HCT116 (cell line): ENCODE measurements at places on chromosomes 5 and 9. TPM values are rescaled to one million over a fixed set of nuclear protein-coding genes. Genes with fewer than 3 reads are reported as not detected.
A peak's percentile ranks its signal among the peaks of the same experiment; 100 is the strongest.

The SLC45A2 gene
- not detected for total RNA-seq

The DBH gene
- total RNA-seq, result not detected

- H3K27ac ChIP-seq, result no peak overlapping the region
- H3K4me1 ChIP-seq, result no peaks in the 10 kb centered on the region
- no peak for DNase-seq
- no peaks in the 10 kb centered on the region for H3K36me3 ChIP-seq
Measured at GRCh38 chr5:167415779-167416746, 875.4 kb upstream of the WWC1 start.

The NKD2 gene
- total RNA-seq, result 20.4 TPM

DNA sequence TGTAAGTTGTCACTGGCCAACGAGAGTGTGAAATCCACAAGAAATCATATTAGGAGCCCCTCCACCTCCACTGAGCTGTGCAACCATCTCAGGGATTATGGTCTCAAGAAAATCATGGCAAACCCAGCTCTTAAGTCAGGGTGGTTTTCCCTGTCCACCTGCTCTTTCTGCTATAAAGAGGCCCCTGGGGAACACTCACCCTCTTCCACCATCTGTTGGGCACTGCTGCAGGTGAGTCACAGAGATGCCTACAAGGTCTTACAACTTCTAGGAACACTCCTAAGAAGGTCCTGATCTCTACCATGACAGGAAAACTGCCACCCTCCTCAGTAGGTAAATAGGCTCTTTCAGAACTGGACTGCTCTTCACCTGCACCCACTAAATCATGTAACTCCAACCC, 61.8 kb downstream of the DRD1 start:
- H3K4me3 ChIP-seq, result no peak overlapping the region
- DNase-seq, result no peak
- H3K36me3 ChIP-seq, result no peaks in the 10 kb centered on the region

- no peaks in the 10 kb centered on the region for H3K27me3 ChIP-seq
- DNase-seq, result no peak
- H3K27ac ChIP-seq, result no peak overlapping the region
- no peaks in the 10 kb centered on the region for H3K4me1 ChIP-seq
- H3K36me3 ChIP-seq, result no peaks in the 10 kb centered on the region
Measured at GRCh38 chr5:120258123-120258522, 206.0 kb upstream of the PRR16 start.

DNA sequence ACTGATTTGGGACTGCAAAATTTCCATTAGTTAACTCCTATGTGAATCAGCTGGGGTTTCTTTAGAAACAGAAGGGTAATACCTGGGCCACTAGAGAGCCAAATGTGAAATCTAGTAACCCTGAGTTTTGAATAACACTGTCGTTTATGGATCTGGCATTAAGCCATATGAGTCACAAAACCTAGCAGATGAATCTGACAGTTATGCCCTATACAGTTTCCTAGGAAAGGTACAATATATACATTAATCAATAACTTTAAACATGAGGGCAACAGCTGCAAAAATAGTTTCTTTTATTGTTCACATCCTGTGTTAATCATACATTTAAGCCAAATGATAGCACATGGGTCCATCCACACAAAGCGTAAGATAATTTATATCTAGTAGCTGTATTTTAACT, 56.9 kb downstream of the PAM start:
- H3K27ac ChIP-seq, result no peak overlapping the region; the same call in 1 of the 2 replicates
- peak; percentile 52 for DNase-seq
- H3K4me3 ChIP-seq, result no peak overlapping the region
- peaks cover 36% of the 10 kb centered on the region for H3K4me1 ChIP-seq

GRCh38 chr5:127810017-127810416, 106.8 kb downstream of the CCDC192 start:
- no peaks in the 10 kb centered on the region for H3K27me3 ChIP-seq
- H3K27ac ChIP-seq, result no peak overlapping the region
- no peaks in the 10 kb centered on the region for H3K36me3 ChIP-seq

DNA sequence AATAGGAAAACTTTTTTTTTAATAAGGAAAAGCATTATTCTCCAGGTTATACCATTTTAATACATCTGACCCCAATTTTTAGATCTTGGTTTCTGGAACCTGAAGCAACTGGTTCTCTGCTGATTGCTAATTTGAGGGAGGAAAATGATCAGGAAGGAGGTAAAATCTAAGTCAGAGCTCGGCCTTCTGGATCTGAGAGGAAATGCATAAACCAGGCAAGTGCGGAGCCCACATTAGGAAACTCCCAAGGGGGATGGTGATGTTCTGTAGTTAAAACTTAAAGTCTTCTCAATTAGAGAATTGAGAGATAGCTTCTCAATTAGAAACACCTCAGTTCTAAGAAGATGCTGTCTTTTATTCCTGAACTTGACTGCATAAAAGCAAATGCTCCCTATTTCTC, 113.5 kb downstream of the TSSK1B start:
- no peak overlapping the region for H3K27ac ChIP-seq
- H3K36me3 ChIP-seq, result no peaks in the 10 kb centered on the region
- H3K27me3 ChIP-seq, result no peaks in the 10 kb centered on the region
- H3K4me3 ChIP-seq, result no peak overlapping the region
- H3K4me1 ChIP-seq, result no peaks in the 10 kb centered on the region

The LVRN gene
- total RNA-seq, result 1.9 TPM

The SERF1B gene
- 26.4 TPM for total RNA-seq

DNA sequence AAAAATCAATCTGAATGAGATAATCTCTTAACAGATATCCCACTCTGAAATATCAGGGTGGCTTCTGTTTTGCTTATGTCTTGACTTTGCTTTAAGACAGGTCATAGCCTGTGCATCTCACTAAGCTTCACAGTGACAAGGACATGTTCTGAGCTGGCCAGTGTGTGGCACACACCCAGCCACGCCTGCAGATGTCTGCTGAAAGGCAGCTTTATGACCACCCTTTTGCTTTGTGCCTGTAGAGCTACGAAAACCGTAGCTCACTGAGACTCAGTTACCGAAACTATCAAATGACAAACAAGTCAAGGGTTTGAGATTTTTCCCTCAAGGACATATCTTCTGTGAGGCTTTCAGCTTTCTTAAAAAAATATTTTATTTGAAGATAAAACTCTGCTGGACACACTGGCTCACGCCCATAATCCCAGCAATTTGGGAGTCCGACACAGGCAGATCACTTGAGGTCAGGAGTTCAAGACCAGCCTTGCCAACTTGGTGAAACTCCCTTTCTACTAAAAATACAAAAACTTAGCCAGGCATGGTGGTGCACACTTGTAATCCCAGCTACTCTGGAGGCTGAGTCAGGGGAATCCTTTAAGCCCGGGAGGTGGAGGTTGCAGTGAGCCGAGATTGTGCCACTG, 233.2 kb downstream of the SPATA31A1 start:
- no peak overlapping the region for H3K27ac ChIP-seq
- no peaks in the 10 kb centered on the region for H3K36me3 ChIP-seq
- peaks cover 7% of the 10 kb centered on the region for H3K4me1 ChIP-seq

The MYMK gene
- total RNA-seq, result not detected
